ENCODE measurements at places on chromosomes 1 and 21.

DNA sequence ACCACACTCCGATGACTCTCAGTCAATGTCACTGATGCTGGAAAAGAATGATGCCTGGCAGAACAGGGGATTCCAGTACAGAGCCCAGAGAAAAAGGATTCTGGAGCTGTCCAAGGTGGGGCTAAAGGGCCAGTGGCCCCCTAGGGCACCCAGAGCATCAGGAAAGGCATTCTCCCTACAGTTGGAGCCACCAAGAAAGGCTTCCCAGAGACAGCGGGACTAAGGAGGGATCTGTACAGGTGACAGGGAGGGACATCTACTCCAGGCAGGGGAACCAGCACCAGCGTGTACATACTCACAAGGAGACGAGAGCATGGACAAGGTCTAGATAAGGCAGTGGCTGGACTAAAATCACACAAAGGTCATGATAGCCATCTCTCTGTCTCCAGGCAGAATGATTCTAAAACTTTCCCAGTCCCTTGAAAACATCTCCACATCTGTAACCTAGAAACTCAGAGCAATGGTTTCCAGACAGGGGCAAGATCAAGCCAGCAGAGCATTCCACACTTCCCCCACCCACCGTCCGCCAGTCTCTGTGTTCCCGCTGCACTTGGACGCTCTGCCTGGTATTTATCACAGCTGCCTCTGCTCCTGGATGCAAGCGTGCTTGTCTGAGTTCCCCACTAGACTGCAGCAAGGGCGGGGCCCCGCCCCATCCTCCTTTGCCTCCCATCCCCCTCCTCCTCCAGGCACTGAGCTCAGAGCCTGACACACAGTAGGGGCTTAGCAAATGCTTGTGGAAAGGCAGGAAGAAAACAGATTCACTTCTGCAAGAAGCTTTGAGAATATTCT is 111.6 kb upstream of the ZC3H12A start:
- no peak for DNase-seq

GRCh38 chr1:68969441-68969840 is 472.6 kb upstream of the DEPDC1 start:
- no peak for DNase-seq

DNA sequence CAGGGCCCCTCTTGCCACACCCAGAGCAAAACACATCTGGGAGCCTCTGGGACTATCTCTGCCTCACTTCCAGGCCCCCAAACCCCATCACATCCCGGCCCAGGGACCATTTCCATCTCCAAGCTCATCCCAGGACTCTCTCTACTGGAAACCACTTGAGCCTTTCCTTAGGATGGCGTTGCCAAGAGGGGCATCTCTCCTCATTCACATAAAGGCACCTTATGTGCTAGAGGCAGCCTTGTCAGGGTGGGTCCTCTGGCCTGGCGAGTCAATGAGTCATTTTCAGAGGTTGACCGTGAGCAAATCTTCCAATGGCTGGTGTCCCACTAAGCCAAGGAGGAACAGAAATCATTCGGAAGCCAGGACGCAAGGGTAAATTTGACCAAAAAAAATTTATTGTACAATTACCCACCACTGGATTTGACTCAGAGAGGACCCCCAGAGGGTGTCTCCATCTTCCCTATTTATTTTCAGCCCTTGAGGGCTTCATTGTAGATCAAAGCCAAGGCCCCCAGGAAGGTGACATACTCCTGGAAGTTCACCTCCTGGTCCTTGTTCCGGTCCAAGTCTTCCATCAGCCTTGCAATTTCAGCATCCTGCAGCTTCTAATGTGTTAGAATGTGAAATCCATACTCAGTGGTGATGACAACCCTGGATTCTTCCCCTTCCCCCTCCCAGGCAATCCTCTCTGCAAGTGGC is 1.4 kb downstream of the S100A6 start:
- no peak for DNase-seq

- DNase-seq: peak; percentile 67
Observed at GRCh38 chr21:39385299-39386145, 36.6 kb upstream of the HMGN1 start.

GRCh38 chr21:42692688-42693087 is 39.3 kb downstream of the PDE9A start:
- no peak for DNase-seq

DNA sequence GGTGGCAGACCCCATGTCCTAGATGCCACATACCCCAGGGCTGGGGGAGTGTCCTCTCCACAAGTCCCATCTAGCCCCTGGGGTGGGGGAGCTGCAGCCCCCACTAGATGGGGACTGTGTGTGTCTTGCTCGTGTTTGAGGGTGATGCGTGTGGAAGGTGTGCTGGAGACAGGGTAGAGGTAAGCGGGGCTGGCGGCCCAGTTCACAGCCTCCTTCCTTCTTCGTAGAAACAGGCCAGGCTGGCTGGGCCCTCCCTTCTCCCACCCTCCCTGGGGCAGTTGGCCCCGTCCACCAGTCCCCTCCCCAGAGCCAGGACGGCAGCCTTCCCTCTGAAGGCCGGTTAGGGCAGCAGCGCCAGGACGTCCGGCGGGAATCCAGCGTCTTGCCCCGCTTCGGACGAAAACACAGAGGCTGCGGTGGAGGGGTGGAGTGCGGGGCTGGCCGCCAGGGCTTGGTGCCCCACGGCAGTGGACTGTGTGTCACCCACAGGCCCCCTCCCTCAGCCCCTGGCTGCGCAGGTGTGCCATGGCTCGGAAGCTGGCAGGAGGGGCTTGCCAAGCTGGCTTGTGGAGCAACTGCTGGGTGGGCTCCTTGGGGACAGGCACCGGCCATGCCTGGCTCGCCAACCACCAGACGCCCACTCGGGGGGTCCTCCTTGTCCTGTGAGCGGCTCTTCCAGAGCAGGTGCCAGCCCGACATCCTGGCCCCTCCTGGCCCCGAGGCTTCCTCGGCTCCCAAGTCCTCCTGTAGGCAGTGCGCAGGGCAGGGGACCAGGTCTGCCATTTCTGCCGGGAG is 3.6 kb downstream of the PRDM16 start:
- no peak for DNase-seq

DNA sequence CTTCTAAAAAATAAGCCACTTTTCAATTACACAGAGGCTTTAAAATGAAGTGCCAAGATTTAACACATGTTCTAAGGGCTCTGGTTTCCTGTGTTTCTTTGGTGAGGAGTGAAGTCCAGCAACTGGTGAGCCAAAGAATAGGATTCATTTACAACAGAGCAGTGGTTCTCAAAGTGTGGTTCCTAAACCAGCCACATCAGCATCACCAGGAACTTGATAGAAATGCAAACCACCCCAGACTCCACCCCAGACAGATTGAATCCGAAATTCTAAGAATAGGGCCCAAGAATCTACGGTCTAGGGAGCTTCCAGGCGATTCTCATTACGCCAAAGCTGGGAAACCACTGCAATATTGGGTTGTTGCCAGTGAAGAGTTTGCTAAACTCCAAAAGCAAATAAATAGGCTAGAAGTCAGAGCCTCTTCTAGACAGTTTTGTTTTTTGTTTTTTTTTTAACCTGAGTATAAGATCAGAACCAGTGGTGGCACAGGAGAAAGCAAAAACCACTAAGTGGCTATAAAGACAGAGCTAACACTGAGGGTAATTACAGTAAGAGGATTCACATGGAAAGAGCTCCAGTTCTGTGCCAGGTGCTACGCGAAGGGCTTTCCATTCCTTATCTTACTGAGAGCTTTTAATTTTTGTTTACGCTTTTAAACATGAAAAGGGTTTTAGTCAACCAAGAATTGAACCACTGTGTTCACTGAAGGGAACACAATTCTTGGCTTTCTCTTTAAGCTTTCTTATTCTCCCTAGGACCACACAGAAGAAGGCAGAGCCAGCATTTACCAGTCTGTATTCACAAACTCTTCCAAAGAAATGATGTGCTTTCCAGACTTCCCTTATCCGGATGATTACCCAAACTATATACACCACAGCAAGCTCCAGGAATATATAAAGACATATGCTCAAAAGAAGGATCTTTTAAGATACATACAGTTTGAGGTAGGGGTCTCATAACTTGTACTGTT is 42.4 kb upstream of the FMO2 start:
- DNase-seq: no peak

DNA sequence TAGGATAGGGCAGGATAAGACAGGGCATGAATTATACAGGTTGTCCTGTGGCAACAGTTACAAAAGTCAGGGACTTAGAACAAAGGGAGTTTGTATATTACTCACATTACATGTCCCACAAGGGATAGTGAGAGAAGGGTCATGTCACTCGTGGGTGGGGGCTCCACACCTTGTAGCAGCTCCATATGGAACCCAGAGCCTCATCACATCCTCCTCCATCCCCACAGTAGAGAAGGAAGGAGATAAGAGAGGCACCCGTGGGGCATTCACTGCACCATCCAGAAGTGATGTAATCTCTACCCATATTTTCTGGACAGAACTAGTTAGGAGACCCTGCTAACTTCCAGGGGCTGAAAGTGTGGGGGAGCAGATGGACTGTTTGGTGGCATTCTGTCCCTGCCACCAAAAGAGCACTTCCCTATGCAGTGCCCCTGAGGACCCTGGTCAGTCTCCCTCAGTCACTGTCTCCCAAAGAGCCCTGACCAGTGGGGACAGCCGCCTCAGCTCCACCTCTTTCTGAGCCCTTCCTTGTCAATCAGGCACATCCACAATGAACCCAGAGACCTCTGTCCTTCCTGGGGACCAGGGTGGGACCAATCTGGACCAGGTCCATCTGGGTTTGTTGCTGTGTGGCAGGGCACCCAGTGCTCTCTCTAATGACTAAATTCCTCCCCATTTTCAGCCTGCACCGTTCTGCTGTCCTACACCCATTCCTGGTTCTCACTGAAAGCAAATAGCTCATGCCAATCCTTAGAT is 154.8 kb upstream of the ETV3 start:
- no peak for DNase-seq

DNA sequence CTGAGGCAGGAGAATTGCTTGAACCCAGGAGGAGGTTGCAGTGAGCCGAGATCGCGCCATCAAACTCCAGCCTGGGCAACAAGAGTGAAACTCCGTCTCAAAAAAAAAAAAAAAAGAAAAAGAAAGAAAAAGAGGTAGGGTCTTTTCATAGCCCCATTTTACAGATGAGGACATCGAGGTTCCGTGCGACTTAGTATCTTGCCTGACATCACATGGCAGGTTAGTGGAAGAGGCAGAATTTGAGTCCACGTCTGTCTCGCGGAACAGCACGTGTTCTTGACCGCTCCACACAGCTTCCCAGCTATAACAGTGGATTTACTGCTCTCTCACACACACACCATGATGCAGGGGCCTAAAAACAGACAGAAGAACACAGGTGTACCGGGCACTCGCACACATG is 1.1 kb downstream of the CTRC start:
- DNase-seq: no peak

DNA sequence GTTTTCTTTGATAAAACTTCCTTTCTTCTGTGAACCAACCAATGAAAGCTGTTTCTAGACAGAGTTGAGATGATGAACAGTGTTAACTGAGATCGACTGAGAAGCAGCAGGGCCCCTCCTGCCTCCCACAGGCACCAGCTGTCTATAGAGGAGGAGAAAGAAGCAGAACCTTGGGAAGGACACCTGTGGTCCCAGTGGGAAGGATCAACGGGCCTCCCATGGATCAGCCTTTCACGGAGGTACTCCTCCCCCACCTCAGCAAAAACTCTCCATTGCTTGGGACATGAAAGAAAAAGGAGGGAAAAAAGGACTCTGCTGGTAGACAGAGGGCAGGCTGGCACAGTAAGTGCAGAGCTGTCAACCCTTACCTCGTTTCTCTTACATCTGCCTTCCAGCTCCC is 40.5 kb downstream of the PLPPR5 start:
- no peak for DNase-seq

DNA sequence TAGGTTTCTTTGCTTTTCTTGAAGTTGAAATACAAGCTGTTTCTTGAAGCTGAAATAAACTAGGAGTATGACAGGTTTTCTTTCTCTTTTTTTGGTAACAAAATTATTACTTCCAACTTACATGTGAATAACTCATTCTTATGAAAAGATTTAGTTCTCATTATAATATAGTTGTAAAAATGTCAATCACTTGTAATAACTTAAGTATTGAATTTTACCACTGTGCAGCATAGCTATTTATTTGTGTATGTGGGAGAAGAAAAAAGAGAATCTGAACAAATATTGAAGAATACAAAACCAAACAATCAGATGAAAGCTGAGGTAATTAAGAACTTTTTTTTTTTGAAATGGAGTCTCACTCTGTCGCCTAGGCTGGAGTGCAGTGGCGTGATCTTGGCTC is 11.1 kb downstream of the CLIC4 start:
- DNase-seq: no peak

GRCh38 chr1:169795687-169796086 is 980 bp upstream of the METTL18 start:
- DNase-seq: no peak

GRCh38 chr1:151984313-151984956 is 9.2 kb downstream of the S100A10 start:
- DNase-seq: peak; percentile 55

DNA sequence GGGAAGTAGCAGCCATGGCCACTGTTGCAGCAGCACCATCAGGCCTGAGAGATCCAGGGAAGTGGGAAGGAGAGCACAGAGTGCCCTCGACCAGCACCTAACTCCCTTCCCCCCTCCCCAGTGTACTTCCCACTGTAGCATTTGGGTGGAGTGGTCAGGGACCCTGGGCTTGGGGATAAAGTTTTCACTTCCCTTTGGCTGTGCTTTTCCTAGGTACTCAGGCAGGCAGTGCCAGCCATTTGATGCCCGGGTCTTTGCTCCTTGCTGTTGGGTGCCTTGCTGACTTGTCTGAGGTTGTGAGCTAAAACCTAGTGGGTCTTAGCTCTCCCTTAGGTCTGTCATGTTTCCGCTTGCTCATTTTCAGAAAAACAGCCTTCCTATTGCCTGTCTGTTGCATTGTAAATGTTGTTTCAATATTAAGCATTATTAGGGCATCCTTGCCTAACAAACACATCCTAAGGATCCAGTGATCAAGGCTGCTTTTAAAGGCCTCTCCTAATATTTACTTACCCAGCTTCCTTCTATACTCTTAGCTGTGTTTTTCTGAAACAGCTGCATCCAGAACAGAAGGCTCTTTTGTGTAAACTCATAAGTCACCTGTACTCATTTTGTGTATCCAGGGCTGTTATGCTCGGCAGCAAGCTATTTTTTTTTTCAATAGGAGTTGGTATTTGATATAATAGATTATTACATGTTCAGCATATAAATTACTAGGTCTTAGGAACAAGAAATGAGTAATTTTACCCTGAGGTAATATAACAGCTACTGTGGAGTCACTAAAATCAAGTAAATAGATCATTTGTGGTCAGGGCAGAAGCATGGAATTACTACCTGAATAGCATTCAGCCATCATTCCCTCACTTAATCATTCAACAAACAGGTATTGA is 418.6 kb upstream of the PROX1 start:
- no peak for DNase-seq

- DNase-seq: peak; percentile 53
Observed at GRCh38 chr21:41899426-41900202, 20.5 kb upstream of the PRDM15 start.

DNA sequence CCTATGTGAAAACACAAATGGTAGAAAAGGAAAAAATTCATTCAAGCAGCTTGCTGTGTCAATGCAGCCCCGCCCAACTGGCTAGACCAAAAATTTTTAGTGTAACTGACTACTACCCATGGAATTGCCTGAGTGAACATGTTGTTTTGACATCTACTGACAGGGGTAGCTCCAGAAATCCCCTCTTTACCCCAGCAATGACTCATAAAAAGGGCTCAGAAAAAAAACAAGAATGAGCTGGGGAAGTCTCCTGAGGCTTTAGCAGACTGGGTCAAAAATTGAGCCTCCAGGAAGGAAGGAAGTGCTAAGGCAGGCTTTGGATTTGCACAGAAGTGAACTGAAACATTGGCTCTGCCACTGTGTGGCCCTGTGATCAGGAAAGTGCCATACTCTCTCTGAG is 24.4 kb upstream of the FGGY start:
- DNase-seq: no peak

- no peak for DNase-seq
Observed at GRCh38 chr21:45366931-45367401, 38.0 kb upstream of the COL18A1 start.

Data from stimulated activated CD4-positive, alpha-beta T cell treated with anti-CD3 and anti-CD28 coated beads, Interleukin-4, amount 100 ng/mL, for 24 hours (primary cell).